Effector memory CD4-positive, alpha-beta T cell (primary cell): ENCODE measurements at places on chromosomes 2 and 18.

- H3K36me3 ChIP-seq = no peaks in the 10 kb centered on the region
- H3K4me3 ChIP-seq = no peak overlapping the region
Observed at GRCh38 chr2:100140582-100140981, 1.8 kb downstream of the AFF3 start.

- peaks cover 4% of the 10 kb centered on the region for H3K4me1 ChIP-seq
- no peak for DNase-seq
- peak overlapping the region; percentile 84 for H3K27ac ChIP-seq
- no peaks in the 10 kb centered on the region for H3K27me3 ChIP-seq
Observed at GRCh38 chr2:88016960-88017779, 823 bp upstream of the RNU2-63P start.

DNA sequence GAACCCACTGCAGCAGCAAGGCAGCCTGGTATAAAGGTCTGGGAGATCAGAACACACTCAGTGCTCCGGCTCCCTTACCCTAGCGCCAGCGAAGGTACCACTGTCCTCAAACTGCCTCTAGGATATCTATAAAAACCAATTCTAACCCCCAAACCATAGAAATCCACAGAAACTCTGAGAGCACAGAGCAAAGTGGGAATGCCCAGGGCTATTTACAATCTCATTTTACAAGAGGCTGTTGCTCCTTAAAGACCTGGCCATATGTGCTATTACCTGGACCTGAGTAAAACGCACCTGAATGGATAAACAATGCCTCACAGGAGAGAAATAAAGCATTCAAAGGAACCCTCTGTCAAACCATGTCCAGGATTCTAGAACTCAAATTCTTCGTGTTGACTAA lies 4.3 kb downstream of the STK39 start:
- no peaks in the 10 kb centered on the region for H3K36me3 ChIP-seq
- H3K27me3 ChIP-seq = no peaks in the 10 kb centered on the region
- no peak overlapping the region for H3K4me3 ChIP-seq
- H3K4me1 ChIP-seq = peaks cover 38% of the 10 kb centered on the region
- no peak overlapping the region for H3K27ac ChIP-seq

GRCh38 chr18:31217038-31217849 lies 54.6 kb upstream of the DSC1 start:
- no peaks in the 10 kb centered on the region for H3K27me3 ChIP-seq
- H3K4me3 ChIP-seq = no peak overlapping the region
- no peaks in the 10 kb centered on the region for H3K4me1 ChIP-seq
- no peaks in the 10 kb centered on the region for H3K36me3 ChIP-seq
- DNase-seq = no peak

- H3K4me1 ChIP-seq = no peaks in the 10 kb centered on the region
- no peak overlapping the region for H3K27ac ChIP-seq
- H3K36me3 ChIP-seq = no peaks in the 10 kb centered on the region
- peaks cover 5% of the 10 kb centered on the region for H3K27me3 ChIP-seq
- DNase-seq = no peak
Observed at GRCh38 chr18:59231877-59232276, 11.9 kb downstream of the GRP start.

DNA sequence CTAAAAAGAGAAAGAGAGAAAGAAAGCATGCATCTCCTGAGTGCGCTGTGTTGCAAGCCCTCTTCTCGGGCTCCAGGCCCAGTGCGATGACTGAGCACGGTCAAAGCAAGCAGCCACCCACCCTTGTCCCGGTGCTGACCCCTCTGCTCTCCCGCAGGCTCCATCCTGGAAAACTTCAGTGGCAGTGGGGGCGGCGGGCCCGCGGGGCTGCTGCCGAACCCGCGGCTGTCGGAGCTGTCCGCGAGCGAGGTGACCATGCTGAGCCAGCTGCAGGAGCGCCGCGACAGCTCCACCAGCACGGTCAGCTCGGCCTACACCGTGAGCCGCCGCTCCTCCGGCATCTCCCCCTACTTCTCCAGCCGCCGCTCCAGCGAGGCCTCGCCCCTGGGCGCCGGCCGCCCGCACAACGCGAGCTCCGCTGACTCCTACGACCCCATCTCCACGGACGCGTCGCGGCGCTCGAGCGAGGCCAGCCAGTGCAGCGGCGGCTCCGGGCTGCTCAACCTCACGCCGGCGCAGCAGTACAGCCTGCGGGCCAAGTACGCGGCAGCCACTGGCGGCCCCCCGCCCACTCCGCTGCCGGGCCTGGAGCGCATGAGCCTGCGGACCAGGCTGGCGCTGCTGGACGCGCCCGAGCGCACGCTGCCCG lies 252.5 kb downstream of the GLI2 start:
- no peaks in the 10 kb centered on the region for H3K4me1 ChIP-seq
- H3K36me3 ChIP-seq = no peaks in the 10 kb centered on the region
- H3K4me3 ChIP-seq = no peak overlapping the region
- H3K27me3 ChIP-seq = no peaks in the 10 kb centered on the region
